Activated CD4-positive, alpha-beta T cell treated with anti-CD3 and anti-CD28 coated beads, Interleukin-2, Interleukin-6, amounts not matched to agents 100 ng/mL and 50 ng/mL, durations not matched to agents 16 hours and 8 hours (primary cell): ENCODE measurements at places on chromosomes 2 and 18.

DNA sequence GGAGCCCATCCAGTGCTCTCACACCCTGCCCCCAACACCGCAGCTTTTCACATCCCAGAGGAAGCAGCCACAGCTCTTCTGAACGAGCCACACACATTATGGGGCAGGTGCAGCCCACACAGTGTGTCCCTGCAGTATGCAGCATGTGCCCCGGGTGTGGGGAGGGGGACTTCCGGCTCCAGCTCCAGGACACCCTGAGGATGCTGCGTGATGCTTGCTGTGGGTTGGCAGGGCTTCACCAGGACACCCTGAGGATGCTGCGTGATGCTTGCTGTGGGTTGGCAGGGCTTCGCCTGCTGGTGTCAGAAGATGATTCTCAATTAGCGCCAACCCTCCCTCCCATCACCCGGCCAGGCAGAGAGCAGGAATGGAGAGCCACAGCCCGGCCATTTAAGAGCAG, 193.9 kb downstream of the EIPR1 start:
- DNase-seq: no peak

DNA sequence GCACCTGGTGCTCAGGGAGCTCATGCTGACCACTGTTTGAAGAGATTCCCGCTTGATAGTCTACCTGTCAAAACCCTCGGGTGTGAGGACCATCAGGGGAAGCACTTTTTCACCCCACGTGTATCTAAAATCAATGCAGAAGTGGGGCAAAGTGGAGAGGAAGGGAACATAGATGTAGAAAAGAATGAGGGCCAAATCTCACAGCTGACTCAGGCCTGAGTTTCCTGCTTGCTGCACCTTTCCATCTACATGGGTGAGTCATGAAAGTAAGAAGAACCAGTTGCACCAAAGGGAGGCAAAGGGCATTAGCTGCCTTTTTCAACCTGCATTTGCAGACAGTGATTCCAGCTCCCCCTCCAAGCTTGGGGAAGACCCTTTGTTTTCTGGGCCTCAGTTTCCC, 100.2 kb upstream of the MYCN start:
- no peak for DNase-seq

GRCh38 chr18:63192885-63193349, 126.7 kb downstream of the BCL2 start:
- no peak for DNase-seq

GRCh38 chr2:6800553-6800952, 65.2 kb downstream of the CMPK2 start:
- DNase-seq: no peak

DNA sequence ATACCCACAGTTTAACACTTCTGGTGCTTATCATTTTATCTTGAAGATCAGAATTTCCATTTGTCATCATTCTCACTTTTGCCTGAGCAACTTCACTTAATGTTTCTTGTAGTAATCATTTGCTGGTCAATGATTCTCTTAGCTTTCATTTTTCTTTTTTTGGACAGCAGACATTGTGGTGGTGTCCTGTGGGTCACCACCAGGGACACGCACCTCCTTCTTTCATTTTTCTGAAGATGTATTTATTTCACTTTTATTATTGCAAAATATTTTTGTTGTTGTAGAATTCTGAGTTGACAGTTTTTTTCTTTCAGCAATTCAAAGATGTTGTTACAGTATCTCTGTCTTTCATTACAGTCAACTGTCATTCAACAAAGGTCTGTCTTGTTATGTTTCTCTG, 84.3 kb downstream of the FAM168B start:
- no peak for DNase-seq

DNA sequence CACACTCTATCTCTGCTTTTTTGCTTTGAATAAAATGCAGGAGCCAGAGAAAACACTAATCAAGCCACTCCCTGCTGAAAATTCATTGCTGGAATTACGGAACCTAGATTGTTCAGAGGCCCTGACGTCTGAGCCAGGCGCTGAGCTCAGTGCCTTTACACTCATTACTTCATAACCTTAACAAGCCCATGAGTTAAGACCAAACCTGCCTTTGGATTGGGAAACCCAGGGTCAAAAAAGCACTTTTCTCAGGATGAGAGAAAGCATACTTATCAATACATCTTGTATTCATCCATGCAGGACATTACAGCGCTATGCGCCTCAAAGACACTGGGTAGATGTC, 762 bp downstream of the INO80C start:
- no peak for DNase-seq

- no peak for DNase-seq
Observed at GRCh38 chr2:95356821-95357700, 45.4 kb upstream of the FAHD2A start.

DNA sequence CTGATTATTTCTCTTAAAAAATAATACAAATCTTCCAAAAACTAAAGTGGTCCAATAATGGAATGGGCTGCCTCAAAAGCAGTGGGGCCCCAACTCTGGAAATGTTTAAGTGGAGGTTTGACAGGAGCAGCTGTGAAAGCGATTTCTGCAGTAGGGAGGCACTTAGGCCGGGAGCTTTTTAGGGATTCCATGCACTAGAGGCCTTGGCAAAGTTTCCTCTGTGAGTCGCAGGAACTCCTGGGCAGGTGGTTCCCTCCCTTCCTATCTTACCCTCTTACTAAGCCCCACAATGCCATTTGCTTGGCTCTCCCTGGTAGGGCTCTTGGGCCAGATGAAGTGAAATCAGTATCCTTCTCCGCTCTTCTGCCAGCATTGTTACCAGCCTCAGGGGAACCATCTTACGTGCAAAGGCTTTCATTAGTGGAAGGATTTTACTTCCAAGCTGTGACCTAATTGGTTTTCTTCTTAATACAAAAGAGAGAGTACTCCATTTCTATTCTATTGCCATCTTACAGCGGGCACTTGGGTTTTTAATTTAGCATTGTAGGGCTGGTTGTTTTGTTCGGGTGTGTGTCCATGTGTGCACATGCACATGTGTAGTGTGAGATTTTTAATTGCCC, 34.3 kb upstream of the C18orf32 start:
- DNase-seq: no peak

GRCh38 chr2:238567996-238568395, 141.3 kb downstream of the ASB1 start:
- DNase-seq: no peak

DNA sequence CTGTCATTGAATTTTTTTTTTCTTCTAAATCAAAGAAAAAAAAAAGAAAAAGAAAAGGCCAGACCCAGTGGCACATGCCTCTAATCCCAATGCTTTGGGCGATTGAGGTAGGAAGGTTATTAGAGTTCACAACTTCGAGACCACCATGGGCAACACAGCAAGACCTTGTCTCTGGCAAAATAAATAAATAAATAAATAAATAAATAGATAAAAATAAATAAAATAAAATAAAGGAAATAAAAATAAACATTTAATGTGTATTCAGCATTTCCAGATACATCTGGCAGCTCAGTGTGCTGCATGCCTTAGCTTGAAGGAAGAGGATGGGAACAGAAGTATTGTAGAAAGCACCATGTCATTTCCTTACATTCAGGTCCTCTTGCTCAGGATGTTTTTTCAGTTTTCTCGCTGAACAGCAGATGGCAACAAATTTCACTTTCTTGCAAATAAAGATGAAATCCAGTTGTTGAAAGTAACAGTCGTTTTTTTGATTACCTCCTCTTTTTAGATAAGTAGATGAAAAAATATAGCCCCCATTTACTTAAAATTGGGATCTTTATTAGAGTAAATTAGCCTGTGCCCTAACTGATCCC, 25.7 kb upstream of the FAM178B start:
- DNase-seq: peak; percentile 43

GRCh38 chr2:157940024-157940423, 63.9 kb upstream of the ACVR1 start:
- DNase-seq: no peak

DNA sequence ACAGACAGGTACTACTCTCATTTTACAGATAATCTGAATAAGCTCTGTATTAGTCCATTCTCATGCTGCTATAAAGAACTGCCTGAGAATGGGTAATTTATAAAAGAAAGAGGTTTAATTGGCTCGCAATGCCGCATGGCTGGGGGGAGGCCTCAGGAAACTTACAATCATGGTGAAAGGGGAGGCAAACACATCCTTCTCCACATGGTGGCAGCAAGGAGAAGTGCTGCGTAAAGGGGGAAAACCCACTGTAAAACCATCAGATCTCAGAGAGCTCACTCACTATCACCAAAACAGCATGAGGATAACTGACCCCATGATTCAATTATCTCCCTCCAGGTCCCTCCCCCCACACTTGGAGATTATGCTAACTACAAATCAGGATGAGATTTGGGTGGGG, 254.4 kb downstream of the KCNE4 start:
- DNase-seq: peak; percentile 18

DNA sequence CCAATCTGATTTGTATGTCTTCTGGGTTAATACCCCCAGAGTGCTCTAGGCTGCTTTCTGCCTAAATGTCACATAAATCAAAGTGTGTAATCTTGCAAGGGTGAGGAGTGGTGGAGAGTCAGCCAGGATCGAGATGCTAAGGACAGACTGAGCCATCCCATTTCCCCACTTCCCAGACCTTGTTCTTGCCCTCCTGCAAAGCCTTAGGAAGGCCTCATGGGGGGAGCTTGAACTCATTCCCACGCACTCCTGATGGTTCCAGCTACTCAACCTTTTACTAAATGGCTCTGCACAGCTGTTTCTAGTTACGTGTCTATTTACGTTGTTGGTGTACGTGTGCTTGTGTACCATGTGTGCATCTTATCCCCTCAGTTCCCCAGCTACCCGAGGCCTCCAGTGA, 423.6 kb upstream of the TNP1 start:
- DNase-seq: no peak

GRCh38 chr18:73431620-73432019, 563.8 kb upstream of the NETO1 start:
- no peak for DNase-seq

DNA sequence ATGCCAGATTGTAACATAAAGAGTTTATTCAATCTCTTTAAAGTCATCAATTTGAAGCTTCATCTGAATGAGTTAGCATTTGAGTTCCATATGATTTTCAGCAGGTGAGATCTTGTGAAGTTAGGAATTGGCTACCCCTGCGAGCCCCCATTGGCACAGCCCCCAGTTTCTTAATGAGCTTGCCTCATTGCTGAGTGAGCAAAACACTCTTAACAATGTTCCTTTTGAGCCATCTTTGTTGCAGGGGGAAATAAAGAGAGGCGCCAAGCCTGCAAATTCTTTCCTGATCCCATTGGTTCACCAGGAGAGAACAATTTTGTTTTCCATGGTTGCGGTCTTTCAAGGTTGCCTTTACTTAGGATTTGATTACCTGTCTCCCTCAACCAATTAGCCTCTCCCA, 18.7 kb downstream of the DPP10 start:
- DNase-seq: no peak

- DNase-seq: no peak
Observed at GRCh38 chr2:106876699-106877098, 9.3 kb downstream of the ST6GAL2 start.

- peak; percentile 44 for DNase-seq
Observed at GRCh38 chr2:60312618-60313017, 240.8 kb downstream of the BCL11A start.

DNA sequence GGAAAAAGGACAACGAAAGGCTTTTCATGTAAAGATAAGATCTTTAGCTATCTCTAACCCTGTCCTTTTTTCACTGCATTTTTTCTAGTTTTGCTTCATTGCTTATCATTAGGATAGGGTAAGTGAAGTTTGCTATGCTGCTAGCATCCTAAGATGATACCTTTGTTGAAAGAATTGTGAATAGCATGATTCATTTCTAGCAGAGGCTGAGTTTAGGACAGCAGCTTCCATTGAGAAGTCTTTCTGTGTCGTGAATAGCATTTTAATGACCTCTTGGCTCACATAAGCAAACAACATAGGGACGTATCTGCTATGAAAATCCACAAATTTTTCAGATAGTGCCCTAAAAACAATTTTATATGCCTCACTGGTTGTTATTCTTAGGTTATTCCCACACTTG, 36.4 kb upstream of the GAREM2 start:
- DNase-seq: no peak

DNA sequence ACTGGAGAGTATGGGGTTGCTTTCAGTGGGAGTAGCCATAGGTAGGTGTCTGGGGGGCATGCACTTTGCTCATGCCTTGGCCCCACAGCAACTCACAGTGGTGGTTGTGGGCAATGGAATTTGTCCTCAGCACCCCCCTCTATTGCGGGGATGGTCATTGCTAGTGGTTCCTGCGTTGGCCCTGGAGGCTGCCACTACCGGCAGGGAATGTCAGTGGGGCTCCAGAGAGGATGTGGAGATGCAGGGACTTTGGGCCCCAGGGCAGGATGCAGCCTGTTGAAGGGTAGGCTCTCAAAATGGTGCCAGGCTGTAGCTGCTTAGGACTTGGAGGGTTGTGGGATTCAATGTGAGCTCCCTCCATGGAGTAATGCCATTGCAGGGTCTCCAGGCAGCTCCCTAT, 125.0 kb downstream of the XRCC5 start:
- DNase-seq: no peak

DNA sequence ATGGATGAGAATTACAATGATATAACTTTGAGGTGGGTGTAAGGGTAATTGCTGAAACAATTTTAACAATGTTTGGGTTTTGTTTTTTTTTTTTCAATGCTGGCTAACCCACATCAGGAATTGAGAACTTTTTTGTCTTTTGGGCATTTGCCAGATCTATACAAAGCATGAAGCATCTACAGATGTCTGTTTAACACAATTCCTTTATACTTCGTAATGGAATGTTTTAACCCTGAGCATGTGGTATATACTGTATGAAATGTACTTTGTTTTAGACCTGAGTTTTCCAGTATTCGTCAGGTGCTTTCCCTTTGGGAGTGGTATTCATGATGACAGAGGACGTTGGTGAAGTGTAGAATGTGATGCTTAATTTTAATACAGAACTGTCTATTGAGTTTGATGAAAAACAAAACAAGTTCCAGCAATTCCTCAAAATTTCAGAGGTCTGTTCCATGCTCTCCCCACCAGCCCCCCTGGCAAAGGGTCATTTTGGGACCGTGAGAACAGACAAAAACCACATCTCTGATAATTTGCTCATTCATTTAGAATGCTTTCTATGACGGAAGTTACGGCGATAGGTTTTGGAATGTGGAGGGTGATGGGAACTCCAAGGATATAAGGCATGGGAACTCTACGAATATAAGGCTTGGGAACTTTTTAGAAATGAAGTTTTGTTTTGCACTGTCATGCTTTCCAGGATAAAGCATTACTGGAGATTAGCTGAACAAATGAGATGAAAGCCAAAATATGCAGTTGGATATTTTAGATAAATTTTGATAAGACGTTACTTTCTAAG, 14.1 kb downstream of the LIMS1 start:
- DNase-seq: no peak

- peak; percentile 52 for DNase-seq
Observed at GRCh38 chr2:19899985-19900930, 1.5 kb downstream of the TTC32 start.

GRCh38 chr2:182522972-182523473, 96.2 kb upstream of the PDE1A start:
- no peak for DNase-seq

GRCh38 chr2:208146006-208146405, at the start of gene CRYGB:
CRYGB (minus strand) TSS chr2:208146158; CDS start chr2:208146120, 38 bp downstream.
- DNase-seq: no peak

GRCh38 chr2:241036397-241036963, 38.1 kb downstream of the SNED1 start:
- peak; percentile 55 for DNase-seq

- no peak for DNase-seq
Observed at GRCh38 chr2:11873356-11874154, 127.1 kb downstream of the LPIN1 start.
